Calu3 (cell line): ENCODE measurements at places on chromosomes 1 and 21. TPM values are rescaled to one million over a fixed set of nuclear protein-coding genes. Genes with fewer than 3 reads are reported as not detected.

Gene LCE1D
- not detected in 2 replicates for total RNA-seq

Gene WRAP73
- 14.9 and 18.6 TPM in 2 replicates for total RNA-seq

Gene GJA4
- total RNA-seq = not detected in 2 replicates

Gene CD1E
- not detected in 2 replicates for total RNA-seq

Gene RBBP5
- 21.9 and 22.0 TPM in 2 replicates for total RNA-seq

Gene TFB2M
- 21.8 and 23.0 TPM in 2 replicates for total RNA-seq

Gene UBQLN4
- 60.0 and 77.3 TPM in 2 replicates for total RNA-seq

Gene TTC22
- 17.2 and 17.4 TPM in 2 replicates for total RNA-seq

Gene C1QTNF12
- total RNA-seq = 2.0 and 4.2 TPM in 2 replicates

Gene PADI4
- total RNA-seq = not detected in 2 replicates

Gene TSTD1
- 67.6 and 74.1 TPM in 2 replicates for total RNA-seq

Gene SPRR5
- total RNA-seq = not detected in 2 replicates

Gene TEX38
- not detected in 2 replicates for total RNA-seq

Gene CADM3
- not detected in 2 replicates for total RNA-seq

Gene FAM167B
- 1.5 and 1.8 TPM in 2 replicates for total RNA-seq

Gene BTBD8
- 3.8 and 4.0 TPM in 2 replicates for total RNA-seq

Gene VTCN1
- 35.7 and 39.1 TPM in 2 replicates for total RNA-seq

Gene DMBX1
- total RNA-seq = 0.88 and 2.3 TPM in 2 replicates

Gene DDX20
- total RNA-seq = 8.9 and 9.9 TPM in 2 replicates

Gene GLMN
- total RNA-seq = 13.3 and 15.3 TPM in 2 replicates

Gene GIPC2
- 2.1 and 2.8 TPM in 2 replicates for total RNA-seq

Gene CTSE
- 425 and 457 TPM in 2 replicates for total RNA-seq

Gene TMEM82
- total RNA-seq = not detected in 2 replicates

Gene PPM1J
- total RNA-seq = 1.3 and 2.2 TPM in 2 replicates

Gene CLCNKB
- not detected in 2 replicates for total RNA-seq

Gene BGLAP
- total RNA-seq = 2.0 and 2.6 TPM in 2 replicates

Gene PBX1
- total RNA-seq = 21.8 and 22.5 TPM in 2 replicates

Gene TCHH
- total RNA-seq = 0.07 TPM in 1 of 2 replicates, not detected in the other

Gene PRAMEF20
- not detected in 2 replicates for total RNA-seq

Gene GUCA2B
- total RNA-seq = not detected in 2 replicates

Gene ANKRD65
- total RNA-seq = not detected in 2 replicates

Gene POLR3GL
- 9.9 and 11.5 TPM in 2 replicates for total RNA-seq

Gene TNFRSF4
- total RNA-seq = not detected in 2 replicates

Gene ESRRG
- total RNA-seq = 0.76 and 1.3 TPM in 2 replicates

Gene OLFM3
- total RNA-seq = not detected in 2 replicates

Gene S100A1
- total RNA-seq = not detected in 2 replicates

Gene OLIG2
- total RNA-seq = not detected in 2 replicates

Gene RGSL1
- not detected in 2 replicates for total RNA-seq

Gene LY9
- not detected in 2 replicates for total RNA-seq

Gene CDC42BPA
- total RNA-seq = 48.6 and 49.5 TPM in 2 replicates

Gene KPRP
- total RNA-seq = not detected in 2 replicates

Gene KRTAP10-4
- not detected in 2 replicates for total RNA-seq

Gene CCDC17
- total RNA-seq = 4.7 and 8.3 TPM in 2 replicates

Gene FNDC10
- 3.5 and 4.7 TPM in 2 replicates for total RNA-seq

Gene OLFML2B
- not detected in 2 replicates for total RNA-seq

Gene RHBG
- total RNA-seq = 0.26 and 0.42 TPM in 2 replicates

Gene MPL
- total RNA-seq = 0.52 and 0.73 TPM in 2 replicates

Gene PLA2G2C
- total RNA-seq = not detected in 2 replicates
